ENCODE measurements at places on chromosomes 6 and 20.

GRCh38 chr6:37862992-37863391 is 43.5 kb downstream of the ZFAND3 start:
- H3K4me3 ChIP-seq: no peak overlapping the region
- H3K27me3 ChIP-seq: no peaks in the 10 kb centered on the region
- DNase-seq: no peak
- peaks cover 11% of the 10 kb centered on the region for H3K4me1 ChIP-seq
- H3K27ac ChIP-seq: no peak overlapping the region
- peaks cover 3% of the 10 kb centered on the region for H3K36me3 ChIP-seq

- H3K4me3 ChIP-seq: no peak overlapping the region
- DNase-seq: no peak
- H3K27ac ChIP-seq: no peak overlapping the region
- H3K4me1 ChIP-seq: no peaks in the 10 kb centered on the region
Observed at GRCh38 chr20:43431134-43431519, 26.6 kb upstream of the SRSF6 start.

DNA sequence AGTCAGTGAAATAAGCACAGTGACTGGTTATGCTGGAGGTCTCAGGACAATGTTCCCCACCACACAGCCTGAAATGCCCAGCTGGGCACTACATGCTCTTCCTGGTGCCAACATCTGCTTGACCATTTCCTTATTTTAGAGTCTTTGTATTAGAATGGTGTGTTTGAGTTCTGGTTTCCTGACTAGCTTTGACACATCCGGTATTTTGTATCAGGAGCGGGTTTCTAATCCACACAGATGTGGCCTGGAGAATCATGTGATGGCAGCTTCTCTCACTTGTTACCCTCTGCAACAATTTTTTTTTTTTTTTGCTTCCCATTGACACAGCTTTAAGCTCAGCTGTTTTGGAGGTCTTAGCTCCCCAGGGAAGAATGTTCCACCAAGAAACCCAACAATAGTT is 164.5 kb upstream of the CST7 start:
- no peaks in the 10 kb centered on the region for H3K27me3 ChIP-seq
- H3K27ac ChIP-seq: no peak overlapping the region
- no peak overlapping the region for H3K4me3 ChIP-seq
- H3K36me3 ChIP-seq: no peaks in the 10 kb centered on the region
- H3K4me1 ChIP-seq: no peaks in the 10 kb centered on the region
- no peak for DNase-seq

- H3K36me3 ChIP-seq: no peaks in the 10 kb centered on the region
- H3K4me1 ChIP-seq: peaks cover 39% of the 10 kb centered on the region
- peak overlapping the region; percentile 82 for H3K27ac ChIP-seq
- H3K4me3 ChIP-seq: peak overlapping the region; percentile 46
Observed at GRCh38 chr6:30981942-30982772, 1.4 kb upstream of the MUC21 start.

DNA sequence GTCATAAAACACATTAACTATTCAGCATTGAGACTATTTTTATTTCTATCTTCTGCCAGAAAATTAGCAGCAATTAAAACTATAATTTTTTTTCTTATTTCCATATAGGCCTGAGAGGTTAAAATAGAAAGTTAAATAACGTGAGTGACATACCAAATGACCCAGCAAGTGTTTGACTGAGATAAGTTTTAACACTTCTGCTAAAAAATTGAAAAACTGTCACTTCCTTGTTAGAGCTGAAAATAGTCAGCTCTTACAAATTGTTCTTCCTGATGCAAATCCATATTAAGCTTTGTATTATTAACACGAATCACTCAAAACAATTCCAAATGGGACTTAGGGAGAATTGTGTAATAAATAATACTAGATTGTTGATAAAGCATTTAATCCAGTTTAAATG is 26.5 kb upstream of the STX11 start:
- no peaks in the 10 kb centered on the region for H3K27me3 ChIP-seq
- no peaks in the 10 kb centered on the region for H3K36me3 ChIP-seq
- H3K4me1 ChIP-seq: peaks cover 6% of the 10 kb centered on the region
- no peak overlapping the region for H3K4me3 ChIP-seq

- no peaks in the 10 kb centered on the region for H3K4me1 ChIP-seq
- H3K27me3 ChIP-seq: no peaks in the 10 kb centered on the region
- no peak overlapping the region for H3K27ac ChIP-seq
- no peak for DNase-seq
- no peak overlapping the region for H3K4me3 ChIP-seq
Observed at GRCh38 chr20:11044561-11044960, 370.8 kb upstream of the JAG1 start.

DNA sequence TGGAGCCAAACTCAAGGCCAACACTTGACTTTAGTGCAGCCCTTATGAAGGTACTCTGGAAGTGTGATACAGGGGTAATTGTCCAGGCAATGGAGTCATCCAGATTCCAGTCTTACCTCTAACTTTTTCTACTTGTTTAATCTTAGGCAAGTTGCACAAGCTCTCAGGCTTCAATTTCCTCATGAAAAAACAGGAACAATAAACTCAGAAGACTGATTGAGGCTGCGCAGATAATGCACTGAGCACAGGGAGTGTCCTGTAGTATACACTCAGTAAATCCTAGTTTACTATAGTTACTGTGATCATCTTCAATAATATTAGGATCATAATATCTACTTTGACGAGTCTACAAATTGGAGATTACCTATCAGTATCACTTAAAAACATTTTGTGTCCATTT is 127.5 kb upstream of the SMLR1 start:
- no peak overlapping the region for H3K27ac ChIP-seq
- no peaks in the 10 kb centered on the region for H3K4me1 ChIP-seq
- no peak overlapping the region for H3K4me3 ChIP-seq

- no peak for DNase-seq
- H3K27ac ChIP-seq: no peak overlapping the region
- H3K27me3 ChIP-seq: no peaks in the 10 kb centered on the region
- H3K4me1 ChIP-seq: peaks cover 13% of the 10 kb centered on the region
Observed at GRCh38 chr20:8089668-8090067, 42.4 kb upstream of the PLCB1 start.

DNA sequence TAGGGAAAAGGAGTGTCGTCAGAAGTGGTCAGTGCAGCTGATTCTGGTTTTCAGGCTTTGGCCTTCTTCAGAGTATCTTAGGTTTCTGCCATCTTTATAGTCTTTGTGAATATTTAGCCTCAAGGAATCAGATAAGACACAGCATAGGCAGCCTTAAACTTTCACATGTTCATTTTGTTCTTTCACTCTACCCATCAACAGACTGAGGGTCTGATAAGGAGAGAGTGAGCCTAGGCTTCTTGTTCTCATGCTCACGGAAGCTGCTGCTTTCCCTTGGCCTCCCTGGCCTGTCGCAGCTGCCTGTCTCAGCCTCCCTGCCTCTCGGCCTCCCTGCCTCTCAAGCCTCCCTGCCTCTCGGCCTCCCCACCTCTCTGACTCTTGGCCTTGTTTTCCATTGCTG is 20.1 kb downstream of the RTF2 start:
- H3K27me3 ChIP-seq: no peaks in the 10 kb centered on the region
- H3K4me1 ChIP-seq: no peaks in the 10 kb centered on the region
- no peak for DNase-seq
- no peak overlapping the region for H3K4me3 ChIP-seq
- peaks cover 99% of the 10 kb centered on the region for H3K36me3 ChIP-seq

DNA sequence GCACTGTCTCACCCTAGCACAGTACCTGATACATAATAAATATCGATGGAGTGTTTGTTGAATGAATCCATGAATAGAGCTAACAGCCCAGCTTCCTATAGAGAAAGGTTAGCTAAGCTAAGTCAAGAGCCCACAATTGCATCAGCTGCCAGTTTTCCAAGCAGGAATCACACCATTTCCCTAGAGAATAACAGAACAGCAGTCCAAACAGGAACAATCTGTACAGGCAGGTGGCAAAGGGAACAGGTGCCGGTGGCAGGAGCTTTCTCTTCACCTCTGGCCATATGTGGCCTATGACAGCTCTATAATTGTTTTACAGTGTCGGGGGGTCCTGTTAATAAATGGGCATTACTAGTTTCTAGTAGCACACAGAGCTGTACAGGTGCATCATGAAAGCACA is 38.8 kb downstream of the ISM1 start:
- H3K4me1 ChIP-seq: no peaks in the 10 kb centered on the region
- no peak overlapping the region for H3K27ac ChIP-seq
- DNase-seq: no peak
- H3K4me3 ChIP-seq: no peak overlapping the region
- no peaks in the 10 kb centered on the region for H3K27me3 ChIP-seq

DNA sequence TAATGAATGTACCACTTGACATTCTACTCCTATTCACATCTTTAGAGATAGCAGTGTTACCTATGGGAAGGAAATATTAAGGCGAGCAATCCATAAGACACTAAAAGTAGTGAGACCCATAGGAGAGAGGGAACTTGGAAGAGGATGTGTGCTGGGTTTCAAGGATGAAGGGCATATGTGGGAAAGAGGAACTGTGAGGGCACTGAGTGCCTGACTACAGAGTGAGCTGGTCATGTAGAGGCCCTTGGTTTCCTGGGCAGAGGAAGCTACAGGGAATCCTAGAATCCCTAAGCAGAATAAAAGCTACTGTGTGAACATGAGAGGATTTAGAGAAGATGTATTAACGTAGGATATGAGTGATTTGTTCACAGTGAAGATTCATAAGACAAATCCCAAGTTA is 262.8 kb downstream of the FARS2 start:
- no peaks in the 10 kb centered on the region for H3K36me3 ChIP-seq
- H3K4me3 ChIP-seq: no peak overlapping the region
- H3K4me1 ChIP-seq: no peaks in the 10 kb centered on the region
- DNase-seq: no peak
- H3K27me3 ChIP-seq: no peaks in the 10 kb centered on the region

GRCh38 chr20:25087186-25087929 is 5.4 kb upstream of the VSX1 start:
- peaks cover 11% of the 10 kb centered on the region for H3K4me1 ChIP-seq
- no peak overlapping the region for H3K4me3 ChIP-seq
- H3K36me3 ChIP-seq: no peaks in the 10 kb centered on the region
- no peak overlapping the region for H3K27ac ChIP-seq
- H3K27me3 ChIP-seq: peaks cover 15% of the 10 kb centered on the region

DNA sequence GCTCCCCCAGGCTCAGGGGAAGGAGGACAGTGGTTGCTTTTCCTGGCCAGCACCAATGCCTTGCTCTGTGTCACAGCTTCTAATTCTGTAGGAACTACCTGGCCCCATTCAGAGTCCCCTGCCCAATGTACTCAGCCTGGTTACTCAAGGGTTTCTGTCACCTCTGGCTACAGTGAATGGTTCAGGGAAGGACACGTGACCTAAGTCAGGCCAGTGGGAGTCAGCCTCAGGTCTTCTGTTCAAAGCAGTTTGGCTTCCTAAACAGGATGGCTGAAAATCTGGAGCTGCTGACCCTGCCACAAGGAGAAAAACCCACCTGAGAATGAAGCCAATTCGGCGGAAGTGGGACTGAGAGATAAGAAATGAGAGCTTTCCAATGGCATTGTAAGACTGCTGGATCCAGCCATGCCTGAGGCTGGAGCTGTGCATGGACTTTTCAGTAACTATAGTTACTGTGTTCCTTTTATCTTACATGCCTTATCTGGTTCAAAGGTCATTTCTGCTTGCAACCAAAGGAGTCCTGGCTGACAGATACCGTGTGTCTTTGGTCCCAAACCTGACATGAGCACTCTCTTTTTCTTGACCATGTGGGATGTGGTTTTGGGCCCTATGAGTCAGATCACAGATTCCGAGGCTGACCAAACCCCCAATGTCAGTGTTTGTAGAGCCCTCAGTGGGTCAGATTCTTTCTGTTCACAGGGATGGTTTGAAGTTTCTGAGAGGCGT is 104.3 kb downstream of the SULF2 start:
- H3K4me1 ChIP-seq: peaks cover 9% of the 10 kb centered on the region
- H3K27ac ChIP-seq: no peak overlapping the region
- H3K36me3 ChIP-seq: peaks cover 100% of the 10 kb centered on the region

GRCh38 chr6:159311618-159312017 is 142.4 kb downstream of the FNDC1 start:
- H3K27ac ChIP-seq: no peak overlapping the region
- H3K4me1 ChIP-seq: no peaks in the 10 kb centered on the region
- H3K36me3 ChIP-seq: no peaks in the 10 kb centered on the region
- no peak overlapping the region for H3K4me3 ChIP-seq

DNA sequence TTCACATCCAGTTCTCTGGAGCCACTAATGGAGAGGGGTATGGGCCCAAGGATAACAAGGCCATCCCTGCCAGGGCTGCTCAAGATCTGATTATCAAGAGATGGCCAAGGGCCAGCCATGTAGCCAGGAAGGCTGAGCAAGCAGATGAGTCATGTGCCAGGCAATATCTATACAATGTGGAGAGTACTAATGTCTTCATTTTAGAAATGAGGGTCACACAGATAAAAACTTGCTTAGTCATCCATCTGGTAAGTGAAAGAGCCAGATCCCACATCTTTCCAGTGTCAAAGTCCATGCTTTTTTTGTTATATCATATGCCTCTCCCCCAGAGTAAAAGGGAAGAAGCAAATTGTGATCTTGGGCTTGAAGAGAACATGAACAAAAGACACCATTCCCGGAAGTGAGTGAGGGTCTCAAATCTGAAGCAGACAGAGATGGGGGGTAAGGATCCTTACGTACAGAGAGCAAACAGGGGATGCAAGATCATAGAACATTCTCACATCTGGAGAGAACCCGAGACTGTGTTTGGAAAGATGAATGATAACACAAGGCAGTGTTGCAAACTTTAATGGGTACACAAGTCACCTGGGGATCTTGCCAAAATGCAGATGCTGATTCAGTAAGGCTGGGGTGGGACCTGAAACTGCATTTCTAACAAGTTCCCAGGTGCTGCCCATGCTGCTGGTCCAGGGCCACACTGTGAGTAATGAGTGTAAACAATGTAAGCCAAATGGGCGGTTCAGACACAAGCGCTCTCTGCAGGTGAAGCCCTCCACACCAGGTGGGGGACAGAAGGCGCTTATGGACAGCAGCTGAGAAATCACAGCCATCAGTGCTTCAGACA is 20.0 kb upstream of the GSTA3 start:
- H3K27me3 ChIP-seq: no peaks in the 10 kb centered on the region
- no peak for DNase-seq
- H3K36me3 ChIP-seq: no peaks in the 10 kb centered on the region
- H3K4me3 ChIP-seq: no peak overlapping the region
- H3K4me1 ChIP-seq: peaks cover 4% of the 10 kb centered on the region
- H3K27ac ChIP-seq: peak overlapping the region; percentile 10

DNA sequence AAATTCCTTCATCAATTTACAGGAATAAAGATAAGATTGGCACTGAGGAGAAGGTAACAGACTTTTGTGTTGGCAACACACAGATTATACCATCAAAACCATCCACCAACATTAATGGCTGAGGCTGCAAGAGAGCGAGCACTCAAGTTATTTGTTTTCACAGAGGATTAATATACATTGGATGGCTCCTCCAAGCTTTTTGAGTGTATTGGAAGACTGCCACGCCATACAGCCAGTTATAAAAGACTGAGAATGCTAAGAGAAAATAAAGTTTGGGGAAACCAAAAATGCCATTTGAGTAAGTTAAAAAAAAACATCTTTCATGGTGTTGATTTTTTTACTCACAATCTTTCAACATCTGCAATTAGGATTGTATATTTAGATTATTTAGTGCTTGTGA is 973.8 kb upstream of the SLC35B3 start:
- H3K4me1 ChIP-seq: no peaks in the 10 kb centered on the region
- no peak overlapping the region for H3K4me3 ChIP-seq
- no peaks in the 10 kb centered on the region for H3K36me3 ChIP-seq
- H3K27ac ChIP-seq: no peak overlapping the region

GRCh38 chr6:131122516-131122915 is 12.8 kb upstream of the AKAP7 start:
- H3K27me3 ChIP-seq: no peaks in the 10 kb centered on the region
- H3K36me3 ChIP-seq: no peaks in the 10 kb centered on the region
- H3K4me1 ChIP-seq: no peaks in the 10 kb centered on the region
- H3K4me3 ChIP-seq: no peak overlapping the region
- H3K27ac ChIP-seq: no peak overlapping the region
- no peak for DNase-seq

- no peak overlapping the region for H3K4me3 ChIP-seq
- no peaks in the 10 kb centered on the region for H3K36me3 ChIP-seq
- H3K27ac ChIP-seq: no peak overlapping the region
- H3K27me3 ChIP-seq: no peaks in the 10 kb centered on the region
- peaks cover 6% of the 10 kb centered on the region for H3K4me1 ChIP-seq
Observed at GRCh38 chr20:17921774-17922173, 46.8 kb downstream of the SNX5 start.

All from esophagus squamous epithelium (tissue), 5 donors.